ENCODE measurements at places on chromosomes 2 and 18.

DNA sequence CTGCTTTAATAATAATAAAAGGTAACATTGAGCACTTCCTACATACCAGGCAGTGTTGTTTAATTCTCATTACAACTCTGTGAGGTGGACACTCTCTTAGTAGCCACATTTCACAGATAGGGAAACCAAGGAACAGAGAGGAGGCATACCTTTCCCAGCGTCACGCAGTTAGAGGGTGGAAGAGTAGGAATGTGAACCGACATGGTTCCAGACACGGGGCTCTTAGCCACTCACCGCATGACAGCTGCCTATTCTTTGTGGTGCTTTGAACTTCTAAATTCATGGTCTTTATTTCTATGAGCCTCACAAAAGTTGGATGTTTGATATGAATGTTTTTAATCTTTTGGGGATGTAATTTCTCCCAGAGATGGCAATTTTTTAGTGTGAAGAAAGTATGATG, 76.0 kb downstream of the OSBPL6 start:
- DNase-seq: no peak

DNA sequence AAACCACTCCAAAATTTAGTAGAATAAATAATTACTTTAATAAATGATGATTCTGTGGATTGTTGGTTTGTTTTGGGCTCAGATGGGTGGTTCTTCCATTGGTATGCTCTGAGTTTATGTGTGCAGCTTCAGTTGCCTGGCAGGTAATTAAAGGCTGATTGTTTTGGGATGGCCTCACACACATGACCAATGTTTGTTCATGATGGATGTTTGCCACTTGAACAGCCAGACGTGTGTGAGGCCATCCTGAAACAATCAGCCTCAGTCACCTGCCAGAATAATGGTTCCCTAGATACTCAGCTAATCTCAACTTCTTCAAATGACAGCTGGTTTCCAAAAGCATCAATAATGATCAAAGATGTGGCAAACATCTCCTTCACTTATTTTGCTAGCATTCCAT, 352.5 kb upstream of the GULP1 start:
- no peak for DNase-seq

DNA sequence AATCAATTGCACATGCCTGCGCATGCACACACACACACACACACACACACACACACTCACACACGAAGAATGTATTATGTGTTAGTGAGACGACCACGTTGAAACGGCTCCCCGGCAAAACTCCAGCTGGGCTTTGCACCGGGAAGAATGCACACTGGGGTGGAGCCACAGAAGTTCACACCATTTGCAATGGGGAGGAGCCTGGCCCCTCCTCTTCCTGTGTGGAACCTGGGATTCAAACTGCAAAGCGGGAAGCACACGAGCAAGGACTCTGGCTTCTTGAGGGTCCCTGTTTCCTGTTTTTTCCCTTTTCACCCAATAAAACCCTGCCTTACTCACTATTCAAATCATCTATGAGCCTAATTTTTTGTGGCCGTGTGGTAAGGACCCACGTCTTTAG, 304.0 kb upstream of the TMEFF2 start:
- no peak for DNase-seq

- DNase-seq: no peak
Measured at GRCh38 chr2:203559641-203560040, 24.5 kb upstream of the RAPH1 start.

DNA sequence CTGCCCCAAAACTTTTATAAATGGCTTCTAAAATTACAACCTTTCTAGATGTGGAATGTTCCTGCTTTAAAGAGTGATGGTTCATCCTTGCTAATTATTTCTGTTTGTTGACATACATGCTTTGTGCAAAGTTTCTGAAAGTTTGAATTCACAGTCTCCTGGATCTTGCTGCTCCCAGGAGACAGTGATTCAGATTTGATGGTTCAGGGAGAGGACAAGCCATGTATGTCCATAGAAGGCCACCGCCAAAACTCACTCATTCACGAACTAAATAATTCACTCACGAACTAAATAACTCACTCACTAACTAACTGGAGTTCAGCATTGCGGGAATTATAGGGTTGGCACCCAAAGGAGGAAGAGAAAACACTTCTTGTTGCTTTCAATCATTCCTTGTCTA, 416.5 kb upstream of the ZEB2 start:
- no peak for DNase-seq

DNA sequence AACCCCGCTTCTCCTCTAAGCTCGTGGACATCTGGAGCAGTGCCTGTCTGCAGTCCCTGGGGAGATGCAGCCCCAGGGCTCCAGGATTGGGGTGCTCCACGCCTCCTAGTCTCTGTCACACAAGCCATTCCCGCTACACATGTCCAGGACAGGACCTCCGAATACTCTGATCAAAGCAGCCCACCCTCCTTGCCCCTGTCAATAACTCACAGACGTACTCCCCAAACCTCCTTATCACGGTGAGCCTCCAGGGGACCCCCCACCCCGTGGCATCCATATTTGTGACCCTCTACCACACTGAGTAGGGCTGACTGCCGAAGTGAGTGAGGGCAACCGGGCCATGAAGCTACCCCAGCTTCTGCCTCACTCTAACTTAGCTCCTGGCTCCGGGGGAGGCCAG, 727.7 kb downstream of the GALR1 start:
- no peak for DNase-seq

DNA sequence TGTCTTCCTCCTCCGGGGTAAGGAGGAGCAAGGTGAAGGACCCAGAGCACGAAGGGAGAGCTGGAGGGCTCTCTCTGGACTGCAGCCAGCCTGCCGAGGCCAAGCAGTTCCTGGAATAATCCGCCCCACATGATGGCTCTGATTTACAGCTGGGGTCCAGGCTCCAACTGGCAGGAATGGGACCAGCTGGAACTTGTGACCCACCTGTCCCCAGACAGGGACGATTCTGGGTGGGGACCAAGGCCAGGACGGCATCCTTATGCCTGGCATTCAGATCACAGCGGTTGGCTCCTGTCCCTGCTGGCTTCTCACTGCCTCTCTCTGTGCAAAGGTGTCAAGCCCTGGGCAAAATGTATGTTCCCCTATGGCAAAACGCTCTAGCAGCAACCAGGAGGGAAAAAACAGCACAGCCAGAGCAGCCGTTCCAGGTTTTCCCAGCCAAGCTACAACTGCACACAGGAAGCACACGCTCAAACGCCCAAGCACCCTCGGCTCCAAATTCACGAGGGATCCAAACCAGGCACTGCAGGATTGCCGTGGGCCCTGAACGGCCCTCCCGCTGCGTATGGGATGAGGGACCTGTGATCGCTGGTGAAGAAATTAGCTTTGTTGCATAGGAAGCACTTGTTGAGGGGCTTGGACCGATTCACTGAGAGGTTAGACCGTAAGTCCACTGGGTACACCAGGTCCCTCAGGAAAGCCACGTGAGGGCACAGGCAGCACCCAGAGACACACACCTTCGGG, 35.8 kb downstream of the FAM178B start:
- no peak for DNase-seq

DNA sequence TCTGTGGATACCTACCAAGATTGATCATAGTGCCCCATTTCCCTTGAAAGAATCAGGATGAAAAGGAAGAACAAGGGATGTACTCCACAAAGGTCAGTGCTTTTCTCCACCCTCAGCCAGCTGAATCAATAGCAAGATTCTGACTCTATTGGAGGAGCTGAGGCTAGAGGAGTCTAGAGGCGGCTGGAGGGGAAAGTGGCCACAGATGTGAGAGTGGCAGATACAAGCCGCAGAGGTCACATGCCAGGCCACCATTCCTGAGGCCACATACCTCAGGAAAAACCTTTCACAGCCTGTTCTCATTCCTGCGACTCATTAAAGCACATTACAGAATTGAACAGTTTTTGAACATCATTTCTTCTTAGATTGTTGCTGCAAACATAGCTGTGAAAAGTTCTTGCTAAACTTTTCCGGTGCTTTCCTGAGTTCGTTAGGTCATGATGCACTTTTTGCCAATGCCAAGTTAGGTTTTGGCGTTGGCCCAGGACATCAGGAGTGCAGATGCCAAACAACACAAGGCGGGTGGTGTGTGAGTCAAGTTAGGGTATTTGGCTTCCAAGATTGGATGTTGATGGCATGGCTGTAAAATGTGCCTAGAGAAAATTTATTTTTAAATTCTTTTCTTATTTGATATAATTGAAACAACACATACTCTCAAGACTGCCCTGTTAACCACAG, 160.7 kb upstream of the SP5 start:
- no peak for DNase-seq

DNA sequence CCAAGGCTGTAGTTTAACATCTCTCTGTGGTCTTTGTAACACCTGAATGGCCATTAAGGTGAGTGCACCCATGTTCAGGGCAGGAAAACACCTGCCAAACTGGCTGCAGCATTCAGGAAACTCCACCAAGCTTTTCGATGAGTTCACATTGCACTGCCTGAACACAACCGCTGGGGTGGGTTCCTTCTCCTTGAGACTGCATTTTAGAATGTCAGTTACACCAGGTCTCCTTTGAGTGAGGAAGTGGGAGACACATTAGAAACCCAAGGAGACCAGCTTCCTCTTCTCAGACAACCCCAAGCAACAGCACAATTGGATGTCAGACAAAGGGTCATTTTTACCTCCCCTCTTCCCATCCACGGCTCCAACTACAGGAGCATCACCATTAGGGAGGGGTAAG, 35.2 kb downstream of the CYRIA start:
- DNase-seq: no peak

- DNase-seq: no peak
Measured at GRCh38 chr2:210421916-210422315, 54.6 kb downstream of the LANCL1 start.

DNA sequence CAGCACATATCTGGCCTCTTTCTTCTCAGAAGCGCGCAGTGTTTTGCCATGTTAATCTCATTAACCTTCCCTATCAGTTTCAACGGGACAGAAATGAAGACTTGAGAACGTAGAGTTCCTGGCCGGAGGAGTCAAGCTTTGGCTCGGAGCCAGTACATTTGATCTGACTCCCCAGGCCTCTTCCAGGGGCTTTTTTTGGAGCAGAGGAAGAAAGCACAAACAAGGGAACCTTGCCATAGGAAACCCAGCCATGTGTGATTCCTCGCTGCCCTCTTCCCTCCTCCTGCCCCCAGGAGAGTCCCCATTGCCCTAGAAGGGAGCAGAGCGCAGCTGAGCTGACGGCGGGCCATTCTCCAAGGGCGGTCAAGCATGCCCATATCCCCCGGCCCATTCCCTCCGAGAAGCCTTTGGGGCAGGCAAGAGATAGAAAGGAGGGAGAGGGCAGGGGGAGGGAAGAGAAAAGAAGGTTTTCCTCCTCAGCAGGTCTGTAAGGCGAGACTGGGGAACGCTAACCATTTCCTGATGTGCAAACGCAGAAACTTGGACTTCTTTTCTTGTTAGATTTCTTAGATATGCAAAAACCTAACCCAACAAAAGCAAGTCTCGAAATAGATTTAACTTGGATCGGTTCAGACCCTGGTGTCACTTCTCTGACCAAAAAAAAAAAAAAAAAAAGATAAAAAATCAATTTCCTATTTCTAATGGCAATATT, 63.7 kb upstream of the POU3F3 start:
- no peak for DNase-seq

DNA sequence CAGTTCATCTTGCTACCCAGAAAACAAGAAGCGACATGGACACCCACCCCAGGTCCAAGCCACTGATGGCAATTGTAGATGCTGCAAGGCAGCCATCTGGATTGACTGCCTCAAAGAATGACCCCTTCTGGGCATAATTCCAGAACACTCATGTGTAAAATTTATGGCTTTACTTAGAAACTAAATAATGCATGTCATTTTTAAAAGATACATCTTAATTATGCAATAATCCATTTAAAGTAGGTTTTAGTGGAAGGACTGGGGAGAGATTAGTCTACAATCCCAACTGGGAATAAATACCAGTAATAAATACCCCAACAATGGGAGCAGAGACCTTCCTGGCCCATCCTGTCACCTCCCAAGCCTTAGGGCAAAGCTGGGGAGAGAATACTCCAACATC, 247.7 kb downstream of the SS18 start:
- no peak for DNase-seq

Data from stimulated activated CD8-positive, alpha-beta memory T cell treated with anti-CD3 and anti-CD28 coated beads, Interleukin-7, amount 100 ng/mL, for 4 hours (primary cell).